ENCODE measurements at places on chromosomes 5 and 9.

DNA sequence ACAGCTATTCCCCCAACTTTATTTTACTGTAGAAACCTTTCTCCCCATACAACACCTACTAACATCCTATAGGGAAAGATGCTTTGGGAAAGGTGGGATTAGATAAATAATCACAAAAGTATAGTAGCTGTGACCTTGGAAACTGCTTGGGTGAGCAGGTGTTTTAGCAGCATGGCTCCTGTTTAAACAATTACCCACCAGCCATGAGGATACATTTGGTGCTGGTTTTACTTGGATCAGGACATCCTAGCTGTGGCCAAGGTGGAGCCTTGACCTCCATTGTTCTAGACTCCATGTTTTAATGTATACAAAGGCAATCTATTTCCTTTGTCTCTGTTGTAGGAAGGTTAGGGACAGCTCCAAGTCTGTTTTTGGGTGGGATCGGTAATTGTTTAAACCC is 56.8 kb upstream of the ALDH1B1 start:
- no peak for DNase-seq

- DNase-seq = peak; percentile 38
Observed at GRCh38 chr5:132059696-132060500, 557 bp upstream of the IL3 start.

DNA sequence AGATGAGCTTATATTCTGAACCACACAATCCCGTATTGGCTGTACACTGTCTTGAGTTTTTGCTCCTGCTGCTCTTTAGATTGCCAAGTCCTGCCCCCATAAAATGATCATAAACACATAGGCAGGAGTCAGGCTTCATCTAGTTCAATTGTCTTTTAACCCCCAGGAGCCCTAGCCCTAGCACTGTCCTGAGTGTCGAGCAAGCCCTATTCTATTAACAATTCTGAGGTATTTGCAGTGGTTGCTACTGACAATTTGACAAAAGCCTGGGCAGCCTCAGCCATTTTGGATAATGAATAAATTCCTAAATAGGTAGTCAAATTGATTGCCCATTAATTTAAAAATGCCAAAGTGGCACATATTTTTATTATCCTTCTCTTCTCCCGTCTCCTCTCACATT is 257.2 kb downstream of the YTHDC2 start:
- DNase-seq = no peak

DNA sequence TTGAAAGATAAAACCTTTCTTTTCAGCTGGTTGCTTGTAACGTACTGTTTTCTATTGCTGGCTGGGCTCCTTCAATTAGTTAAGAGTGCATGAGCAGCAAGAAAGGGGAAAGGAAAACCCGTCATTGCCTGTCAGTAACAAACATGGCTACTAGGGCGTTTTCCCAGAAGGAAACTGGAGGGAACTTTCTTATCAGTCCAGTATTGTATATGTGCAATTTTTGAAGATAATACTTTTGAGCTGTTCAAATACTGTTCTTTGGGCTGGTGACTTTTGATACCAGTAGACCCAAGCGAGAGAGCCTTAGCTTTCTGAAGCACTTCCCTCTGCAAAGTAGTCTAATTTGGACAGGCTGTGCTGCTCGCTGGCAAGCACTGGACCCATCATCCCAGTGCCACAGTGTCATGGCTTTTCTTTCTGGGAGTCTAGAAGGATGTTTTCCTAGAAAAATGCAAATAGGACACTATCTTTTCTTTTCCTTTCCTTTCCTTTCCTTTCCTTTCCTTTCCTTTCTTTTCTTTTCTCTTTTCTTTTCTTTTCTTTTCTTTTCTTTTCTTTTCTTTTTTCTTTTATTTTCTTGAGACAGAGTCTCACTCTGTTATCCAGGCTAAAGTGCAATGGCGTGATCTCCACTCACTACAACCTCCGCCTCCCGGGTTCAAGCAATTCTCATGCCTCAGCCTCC is 149.9 kb upstream of the SMIM23 start:
- DNase-seq = no peak

GRCh38 chr9:18666986-18667772 is 193.2 kb downstream of the ADAMTSL1 start:
- DNase-seq = no peak

GRCh38 chr9:98248737-98249474 is 6.5 kb downstream of the TBC1D2 start:
- peak; percentile 84 for DNase-seq

GRCh38 chr5:139849942-139850341 is 54.3 kb downstream of the PSD2 start:
- no peak for DNase-seq

GRCh38 chr9:3989915-3990314 is 310.0 kb downstream of the GLIS3 start:
- no peak for DNase-seq

DNA sequence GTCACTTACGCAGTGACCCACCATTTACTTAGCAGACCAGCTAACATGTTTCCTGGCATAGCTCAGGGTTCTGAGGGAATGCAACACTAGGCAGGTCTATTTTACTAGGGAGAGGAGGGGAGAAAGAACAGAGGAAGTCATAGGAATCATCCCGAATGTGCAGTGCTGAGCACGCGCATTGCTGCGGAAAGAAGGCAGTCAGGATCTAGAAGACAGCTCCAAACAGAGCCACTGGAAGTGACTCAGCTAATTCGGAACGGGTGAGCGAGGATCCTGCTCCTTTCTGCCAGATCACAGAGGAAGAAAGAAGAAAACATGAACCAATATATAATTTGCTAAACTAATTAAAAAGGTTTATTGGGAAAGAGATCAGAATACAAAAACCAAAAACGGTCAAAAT is 339.8 kb downstream of the EFNA5 start:
- no peak for DNase-seq

- DNase-seq = peak; percentile 47
Observed at GRCh38 chr5:96247097-96247701, 185.8 kb downstream of the PCSK1 start.

DNA sequence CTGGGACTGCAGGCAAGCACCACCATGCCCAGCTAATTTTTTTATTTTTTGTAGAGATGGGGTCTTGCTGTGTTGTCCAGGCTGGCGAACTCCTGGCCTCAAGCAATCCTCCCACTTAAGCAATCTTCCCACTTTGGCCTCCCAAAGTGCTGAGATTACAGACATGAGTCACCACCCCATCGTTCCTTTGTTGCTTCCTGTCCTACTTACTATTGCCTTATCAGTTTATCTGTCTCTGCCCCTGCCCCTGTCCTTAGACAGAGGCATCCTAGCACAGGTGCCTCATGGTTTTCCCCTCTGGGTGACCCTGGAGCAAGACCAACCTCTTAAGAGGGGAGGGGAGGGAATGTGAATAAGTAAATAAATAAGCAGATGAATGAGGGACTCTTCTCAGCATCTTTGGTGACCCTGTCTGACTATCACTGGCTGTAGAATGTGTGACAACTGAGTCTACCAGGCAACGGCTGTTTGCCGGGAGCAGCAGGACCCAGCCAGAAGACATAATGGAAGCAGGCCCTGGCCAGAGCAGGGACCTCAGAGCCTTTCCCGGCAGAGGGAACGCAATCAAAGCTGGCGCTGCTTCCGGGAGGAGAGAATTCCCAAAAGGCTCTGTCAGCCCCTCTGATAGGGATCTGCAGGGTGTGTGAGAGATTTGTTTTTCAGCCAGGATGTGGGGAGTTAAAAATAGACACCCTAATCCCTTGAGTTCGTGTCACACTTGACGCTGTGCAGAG is 43.8 kb upstream of the DAB2IP start:
- peak; percentile 70 for DNase-seq

DNA sequence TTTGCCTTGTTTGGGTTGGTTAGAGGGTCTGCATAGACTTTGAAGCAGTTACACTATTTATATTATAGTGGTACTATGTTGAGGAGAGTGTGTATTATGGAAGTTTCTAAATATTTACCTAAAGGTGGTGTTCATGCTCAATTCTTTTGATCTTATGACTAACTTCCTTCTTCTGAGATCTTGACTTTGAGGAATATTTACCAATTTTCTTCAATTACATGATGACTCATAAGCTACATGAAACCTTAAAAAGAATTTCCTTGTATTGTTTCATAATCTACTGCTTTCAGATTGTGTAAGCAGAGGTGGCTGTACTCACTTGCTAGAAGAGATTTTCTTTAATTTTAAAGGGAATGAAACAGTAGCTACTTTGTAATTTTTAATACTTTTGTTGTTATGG is 276.1 kb downstream of the TAF11L14 start:
- no peak for DNase-seq

GRCh38 chr9:34588671-34589635 is 571 bp downstream of the CNTFR start:
- DNase-seq = no peak

- no peak for DNase-seq
Observed at GRCh38 chr5:5062525-5063302, 77.4 kb upstream of the ADAMTS16 start.

- no peak for DNase-seq
Observed at GRCh38 chr5:163569284-163569683, 63.9 kb downstream of the MAT2B start.

DNA sequence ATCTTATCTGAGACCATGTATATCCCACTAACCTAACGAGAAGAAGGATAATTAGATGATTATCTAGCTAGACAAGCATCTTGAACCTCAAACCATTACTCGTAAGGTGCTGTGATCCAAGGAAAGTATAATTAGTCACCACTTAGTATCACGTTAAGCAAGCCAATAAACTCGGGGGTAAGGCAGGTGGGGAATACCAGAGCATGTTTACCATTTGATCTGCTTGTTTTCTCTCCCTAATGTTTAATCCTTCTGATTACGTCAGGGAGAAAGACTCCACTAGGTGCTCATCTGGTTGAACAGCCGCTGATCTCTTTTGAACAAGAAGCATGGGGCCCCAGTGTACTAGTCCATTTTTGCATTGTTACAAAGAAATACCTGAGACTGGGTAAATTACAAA is 69.9 kb upstream of the SLC1A1 start:
- no peak for DNase-seq

- no peak for DNase-seq
Observed at GRCh38 chr5:74212336-74212735, 428.2 kb downstream of the ENC1 start.

DNA sequence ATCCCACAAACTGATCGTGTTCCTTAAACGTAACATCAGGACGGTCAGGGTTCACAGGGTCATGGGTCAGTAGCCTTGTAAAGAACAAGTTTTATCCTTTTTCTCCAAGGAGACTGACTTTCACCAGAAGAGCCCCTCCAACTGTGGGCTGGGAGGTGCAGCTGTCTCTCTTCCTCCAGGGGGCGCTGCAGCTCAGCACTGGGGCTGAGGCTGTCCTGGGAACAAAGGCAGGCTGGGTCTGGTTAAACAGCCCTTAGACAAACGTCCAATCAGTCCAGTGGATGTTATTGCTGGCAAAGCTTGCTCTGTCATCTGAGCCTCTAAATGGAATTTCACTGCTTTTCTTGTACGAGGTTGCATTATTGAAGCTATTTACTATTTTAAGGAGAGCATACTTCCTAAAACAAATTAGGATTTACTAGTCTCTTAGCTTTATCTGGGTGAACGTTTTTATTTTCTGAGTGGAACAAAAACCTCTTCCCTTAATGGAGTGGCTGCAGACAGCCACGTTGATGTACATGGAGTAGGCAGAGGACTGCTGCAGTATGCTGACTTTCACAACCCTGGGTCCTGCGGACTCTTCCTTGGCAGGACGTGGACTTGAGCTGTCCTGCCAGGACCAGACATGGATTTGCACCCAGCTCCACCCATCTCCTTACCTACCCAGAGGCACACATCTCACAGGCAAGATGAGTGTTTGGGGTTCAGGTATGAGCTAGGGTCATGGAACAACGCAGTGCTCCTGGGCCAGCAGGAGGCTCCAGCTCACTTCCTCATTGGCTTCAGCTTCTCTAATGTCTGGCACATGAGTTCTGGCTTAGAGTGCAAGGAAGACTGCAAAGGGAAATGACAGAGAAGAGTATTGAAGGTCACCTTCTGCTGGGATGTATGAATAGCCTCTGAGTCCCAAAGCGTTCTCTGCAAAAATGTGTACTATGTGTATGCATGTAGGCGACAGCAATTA is 7.8 kb downstream of the EXOSC2 start:
- peak; percentile 92 for DNase-seq

Data from aorta (tissue), 5 donors.